ENCODE measurements at places on chromosomes 16 and 17. TPM values are rescaled to one million over a fixed set of nuclear protein-coding genes. Genes with fewer than 3 reads are reported as not detected.

Gene CSNK1D
- total RNA-seq: 88.0 TPM

Gene KRT33B
- total RNA-seq: not detected

Gene SPEM1
- total RNA-seq: not detected

Gene ALDOC
- 23.8 TPM for total RNA-seq

Gene PRMT7
- 43.3 TPM for total RNA-seq

Gene TOX3
- 0.15 TPM for total RNA-seq

Gene FOXL1
- 10.3 TPM for total RNA-seq

Gene RHBDL1
- 1.6 TPM for total RNA-seq

Gene CPHXL2
- total RNA-seq: not detected

All from glomerular endothelial cell (primary cell).